ACHN (cell line): ENCODE measurements at places on chromosomes 2 and 18.

DNA sequence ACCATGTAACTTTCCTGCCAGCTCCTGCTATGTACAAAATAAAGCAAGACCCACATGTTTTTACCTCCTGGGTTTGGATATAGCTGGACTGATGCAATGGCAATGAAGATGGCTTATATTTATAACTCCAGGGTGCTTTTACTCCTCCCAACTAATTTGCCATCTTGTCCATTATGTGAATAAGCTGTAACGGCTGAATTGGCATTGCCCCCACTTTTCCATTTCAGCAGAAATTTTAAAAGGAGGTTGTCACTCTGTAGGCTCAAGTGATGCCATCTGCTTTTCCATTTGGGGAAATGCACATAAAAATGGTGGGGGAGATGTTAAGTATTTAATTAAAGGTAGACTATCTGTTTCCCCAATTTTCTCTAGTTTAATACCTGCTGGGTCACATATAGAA is 345.5 kb downstream of the ERBB4 start:
- DNase-seq, result no peak

DNA sequence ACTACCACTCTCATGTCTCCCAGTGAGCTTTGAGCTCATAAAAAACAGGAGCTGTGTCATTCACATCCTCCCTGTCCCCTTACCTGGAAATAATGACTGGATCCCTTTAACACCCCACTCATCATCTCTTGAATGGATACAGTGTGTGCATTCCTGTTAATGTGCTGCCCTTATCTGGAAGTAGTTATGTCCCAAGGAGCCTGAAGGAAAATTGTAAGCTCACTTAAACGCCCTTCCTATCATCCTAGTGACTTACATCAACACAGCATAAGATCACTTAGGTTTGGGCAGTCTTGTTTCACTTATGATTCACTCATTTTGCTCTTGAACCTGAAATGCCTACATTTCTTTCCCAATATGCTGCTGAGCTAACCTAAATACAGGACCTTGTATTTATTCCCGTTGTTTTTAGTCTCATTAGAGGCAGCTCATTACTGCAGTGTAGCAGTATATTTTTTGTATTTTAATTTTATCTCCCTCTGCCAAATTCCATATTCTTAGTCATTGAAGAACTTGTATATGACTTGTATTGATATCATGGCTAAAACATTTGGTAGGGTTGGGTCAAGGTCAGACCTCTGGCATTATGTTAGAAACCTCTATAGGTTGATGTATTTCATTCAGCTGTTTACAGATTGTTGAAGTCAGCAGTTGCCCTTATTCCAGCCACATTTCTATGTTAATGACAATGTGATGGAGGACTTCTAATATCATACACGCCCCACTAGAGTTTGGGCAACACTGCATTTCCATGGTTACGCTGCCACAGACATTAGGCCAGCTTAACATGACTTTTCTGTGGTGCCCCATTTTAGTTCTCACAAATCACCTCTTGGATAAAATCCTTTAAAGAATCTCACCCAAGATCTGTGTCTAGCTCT is 72.9 kb downstream of the PKP4 start:
- no peak for DNase-seq

GRCh38 chr2:20580690-20581437 is 70.0 kb downstream of the HS1BP3 start:
- DNase-seq, result no peak

DNA sequence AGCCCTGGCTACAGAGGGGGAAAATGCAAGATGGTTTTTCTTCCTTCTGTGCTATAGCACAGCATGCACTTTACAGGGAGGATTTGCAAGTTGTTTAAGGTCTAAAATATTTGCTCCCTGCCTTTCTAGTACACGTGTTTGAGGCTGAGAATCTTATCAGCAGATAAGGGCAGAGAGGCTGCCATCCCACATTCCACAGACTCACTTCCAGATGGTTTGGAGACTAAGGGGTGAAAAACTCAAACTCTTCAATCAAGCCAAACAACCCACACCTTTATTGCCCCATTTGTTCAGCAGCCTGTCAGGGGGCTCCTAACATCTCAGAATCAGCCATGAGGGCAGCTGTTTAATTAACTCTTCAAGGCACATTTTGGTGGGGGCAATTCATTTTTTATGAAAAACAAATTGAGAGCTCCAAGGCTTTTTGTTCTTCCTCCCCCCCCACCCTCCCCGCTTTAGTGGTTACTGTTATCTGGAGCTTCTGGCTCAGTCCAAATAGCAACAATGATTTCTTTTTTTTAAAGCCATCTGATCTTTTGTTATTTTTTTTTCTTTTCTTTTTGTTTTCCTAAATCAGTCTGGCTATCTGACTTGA is 242.6 kb upstream of the NT5C1B start:
- no peak for DNase-seq

DNA sequence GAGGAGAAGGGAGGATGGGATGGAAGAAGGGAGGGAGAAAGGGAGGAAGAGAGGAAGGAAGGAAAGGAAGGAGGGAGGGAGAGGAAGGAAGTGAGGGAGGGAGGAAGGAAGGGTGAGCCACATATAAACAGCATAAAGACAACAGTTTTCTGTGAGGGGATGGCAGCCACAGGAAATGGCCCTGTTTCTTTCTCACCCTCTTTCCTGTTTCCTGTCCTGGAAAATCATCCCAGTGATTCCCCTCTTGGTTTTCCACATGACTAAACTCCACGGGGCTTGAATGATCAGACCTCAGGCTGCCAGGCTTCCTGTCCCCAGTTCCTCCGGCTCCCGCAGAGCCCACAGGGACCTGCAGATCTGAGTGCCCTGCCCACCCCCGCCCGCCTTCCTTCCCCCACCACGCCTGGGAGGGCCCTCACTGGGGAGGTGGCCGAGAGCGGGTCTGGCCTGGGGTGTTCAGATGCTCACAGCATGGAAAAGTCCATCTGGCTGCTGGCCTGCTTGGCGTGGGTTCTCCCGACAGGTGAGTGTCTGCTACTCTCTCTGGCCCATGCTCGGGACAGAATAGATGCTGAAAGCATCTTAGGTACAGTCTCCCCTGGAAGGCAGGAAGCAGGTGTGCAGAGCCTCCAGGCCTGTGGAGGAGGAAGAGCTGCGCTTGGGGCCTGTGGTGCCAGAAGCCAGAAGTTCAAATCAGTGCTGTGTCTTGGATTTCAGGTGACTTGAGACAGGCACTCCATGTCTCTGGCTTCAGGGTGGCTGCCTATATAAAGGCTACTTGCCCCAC is at the start of gene SIGLEC15:
Gene SIGLEC15, plus strand, starts transcription at position 418 of the 787 bp plus-strand sequence. Its CDS starts 54 bp downstream, at position 472.
- DNase-seq, result peak; percentile 55

- no peak for DNase-seq
Observed at GRCh38 chr18:10488017-10488416, 33.6 kb downstream of the APCDD1 start.

GRCh38 chr2:140502951-140503630 is 1627.7 kb downstream of the LRP1B start:
- DNase-seq, result peak; percentile 53

DNA sequence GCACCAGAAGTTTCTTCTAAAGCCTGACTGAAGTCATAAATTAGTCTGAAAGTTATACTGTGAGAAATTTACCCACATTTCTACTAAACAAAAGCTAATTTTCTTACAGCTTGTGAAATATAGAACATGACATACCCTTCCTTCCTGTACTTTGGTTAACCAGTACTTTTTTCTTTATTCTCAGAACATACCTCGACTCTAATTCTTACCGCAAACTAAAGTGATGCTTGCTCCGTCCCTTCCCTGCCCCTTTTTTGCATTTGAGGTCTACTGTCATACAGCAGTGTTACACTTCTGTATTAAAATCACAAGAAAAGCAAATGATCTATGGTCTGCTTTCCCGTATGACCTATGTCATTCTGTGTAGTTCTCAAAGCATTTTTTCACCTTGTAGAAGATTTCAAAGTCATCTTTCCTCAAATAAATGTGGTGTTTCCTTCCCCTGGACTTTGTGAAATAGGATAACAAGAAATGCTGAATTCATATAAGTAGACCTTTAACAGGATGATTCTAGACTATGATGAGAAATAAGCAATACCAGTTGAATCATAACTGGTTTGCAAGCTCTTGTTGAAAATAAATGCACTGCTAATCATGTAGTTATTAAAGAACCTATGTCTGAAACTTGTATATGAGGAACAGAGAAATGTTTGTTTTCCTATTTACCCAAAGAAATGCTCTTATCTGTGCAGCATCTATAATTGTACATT is 30.4 kb downstream of the CYTIP start:
- DNase-seq, result no peak
